ENCODE measurements at places on chromosomes 4 and X.

DNA sequence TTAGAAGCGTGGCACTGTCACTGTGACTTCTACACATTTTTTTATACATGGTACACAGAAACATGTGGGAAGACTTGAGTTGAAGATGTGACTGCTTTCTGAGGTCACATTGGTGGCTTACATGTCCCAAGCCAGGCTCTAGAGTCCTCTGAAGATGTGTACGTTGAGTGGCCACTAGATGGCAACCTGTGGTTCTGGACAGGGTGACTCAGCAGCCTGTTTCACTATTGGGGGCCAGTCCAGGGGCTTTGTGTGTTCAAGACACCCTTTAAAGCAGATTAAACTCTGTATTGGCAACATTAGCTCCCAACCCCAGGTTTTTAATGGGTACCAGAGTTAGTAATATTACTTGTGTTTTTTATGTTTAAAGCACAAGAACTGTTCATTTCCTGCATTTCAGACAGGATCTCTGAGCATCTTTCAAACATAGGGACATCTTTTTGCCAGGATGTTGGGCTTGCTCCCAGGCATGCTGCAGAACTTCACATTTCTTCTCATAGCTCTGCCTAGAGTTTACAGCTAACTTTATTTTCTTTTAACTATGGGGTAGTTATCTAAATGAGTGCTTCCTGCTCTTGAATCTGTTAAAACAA is 53.0 kb downstream of the DCUN1D4 start:
- peak; percentile 86 for DNase-seq

DNA sequence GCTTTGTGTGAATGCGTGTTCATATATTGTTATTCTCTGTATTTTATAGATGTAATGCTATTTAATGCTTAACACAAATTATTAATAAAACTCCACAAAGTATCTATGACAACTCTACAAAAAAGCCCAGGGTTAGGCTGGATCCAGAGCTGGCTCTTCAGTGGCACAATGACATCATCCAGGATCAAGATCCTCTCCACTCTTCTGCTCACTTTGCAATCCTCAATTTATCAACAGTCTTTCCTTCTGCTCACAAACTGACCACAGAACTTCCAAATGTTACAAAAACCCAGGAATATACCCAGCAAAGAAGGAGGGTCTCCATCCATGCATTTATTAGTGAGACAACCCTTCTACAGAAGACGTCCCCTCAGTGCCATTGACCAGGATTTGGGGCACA is 132.3 kb downstream of the HNRNPD start:
- no peak for DNase-seq

GRCh38 chr4:163701916-163702315 is 207.4 kb downstream of the TMA16 start:
- DNase-seq = no peak

DNA sequence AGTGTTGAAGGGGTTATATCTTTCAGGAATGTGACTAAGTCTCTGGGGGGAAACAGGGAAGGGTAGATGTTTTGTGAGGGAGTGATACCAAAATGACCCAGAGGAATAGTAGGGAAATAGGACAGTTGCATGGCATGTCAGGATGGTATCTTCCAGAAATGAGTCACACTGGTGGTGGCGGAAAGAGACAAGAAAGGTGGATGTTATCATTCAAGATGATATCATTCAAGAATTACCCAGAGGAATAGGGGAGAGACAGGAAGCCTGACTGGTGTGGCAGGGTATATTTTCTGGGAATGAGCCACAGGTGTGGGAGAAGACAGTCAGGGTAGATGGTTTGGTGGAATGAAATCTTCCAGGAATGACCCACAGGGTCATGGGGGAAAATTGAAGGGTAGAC is 61.1 kb downstream of the MAOA start:
- DNase-seq = no peak

GRCh38 chrX:16160729-16161128 is 6.6 kb upstream of the MAGEB17 start:
- no peak for DNase-seq

- DNase-seq = no peak
Observed at GRCh38 chr4:62822306-62822705, 1586.9 kb downstream of the TECRL start.

GRCh38 chrX:136585262-136585661 is 53.2 kb downstream of the VGLL1 start:
- no peak for DNase-seq

GRCh38 chr4:25160714-25161592 is 704 bp upstream of the SEPSECS start:
- DNase-seq = no peak

DNA sequence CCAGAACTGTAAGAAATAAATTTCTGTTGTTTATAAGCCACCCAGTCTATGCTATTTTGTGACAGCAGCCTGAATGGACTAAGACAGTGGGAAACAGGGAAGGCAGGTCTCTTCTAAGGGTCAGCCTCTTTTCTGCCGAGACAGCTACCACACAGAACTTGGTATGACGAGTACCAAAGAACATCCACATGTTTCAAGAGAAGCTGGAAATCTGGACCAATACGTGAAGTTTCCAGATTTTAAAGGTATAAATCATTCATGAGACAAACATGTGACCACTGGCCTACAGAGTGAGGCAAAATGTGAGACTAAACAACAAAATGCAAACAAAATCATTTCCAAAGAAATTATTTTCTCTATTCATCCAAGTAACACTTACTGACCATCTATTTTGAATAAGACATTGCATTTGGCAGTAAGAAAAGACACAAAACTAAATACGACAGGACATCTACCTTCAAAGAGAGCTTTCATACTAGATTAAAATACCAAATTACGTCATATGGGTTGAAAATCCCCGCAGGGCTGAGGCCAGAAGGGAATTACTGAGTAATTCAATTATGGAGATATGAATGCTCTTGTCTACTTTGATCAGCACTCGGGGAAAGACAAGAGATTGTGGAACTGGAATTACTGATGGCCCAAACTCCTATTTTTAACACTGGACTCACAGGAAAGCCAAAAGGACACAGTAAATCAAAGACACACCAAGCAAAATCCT is 7.2 kb downstream of the SCARB2 start:
- no peak for DNase-seq

- DNase-seq = no peak
Observed at GRCh38 chr4:140326395-140326993, 47.0 kb upstream of the SCOC start.

DNA sequence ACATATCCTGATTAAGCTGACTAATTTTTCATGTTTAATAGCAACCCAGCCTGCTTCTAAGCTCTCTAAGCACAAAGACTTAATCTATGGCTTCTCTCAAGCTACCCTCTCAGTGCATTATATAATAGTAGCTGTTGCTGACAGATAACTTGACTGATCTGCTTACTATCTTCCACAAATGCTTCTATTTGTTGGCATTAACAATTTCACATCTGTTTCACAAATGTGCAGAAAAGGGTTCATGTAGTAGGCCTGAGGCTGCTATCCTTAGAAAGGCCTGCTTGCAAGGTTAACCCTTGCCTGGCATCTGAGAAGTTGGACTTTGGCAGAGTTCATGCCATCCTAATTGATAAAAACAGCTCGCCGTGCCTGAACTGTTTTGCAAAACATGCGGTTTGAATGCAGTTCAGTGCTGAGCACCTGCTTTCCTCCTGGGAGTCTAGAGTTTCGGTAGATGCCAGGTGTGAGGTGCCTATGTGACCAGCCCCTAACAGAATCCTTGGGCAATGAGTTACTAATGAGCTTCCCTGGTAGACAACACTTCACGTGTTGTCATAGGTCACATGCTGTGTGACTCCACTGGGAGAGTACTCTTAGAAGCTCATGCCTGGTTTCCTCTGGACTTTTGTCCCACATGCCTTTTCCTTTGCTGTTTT is 68.4 kb downstream of the NSG1 start:
- no peak for DNase-seq

GRCh38 chr4:85784348-85784747 is 309.4 kb downstream of the ARHGAP24 start:
- DNase-seq = no peak

DNA sequence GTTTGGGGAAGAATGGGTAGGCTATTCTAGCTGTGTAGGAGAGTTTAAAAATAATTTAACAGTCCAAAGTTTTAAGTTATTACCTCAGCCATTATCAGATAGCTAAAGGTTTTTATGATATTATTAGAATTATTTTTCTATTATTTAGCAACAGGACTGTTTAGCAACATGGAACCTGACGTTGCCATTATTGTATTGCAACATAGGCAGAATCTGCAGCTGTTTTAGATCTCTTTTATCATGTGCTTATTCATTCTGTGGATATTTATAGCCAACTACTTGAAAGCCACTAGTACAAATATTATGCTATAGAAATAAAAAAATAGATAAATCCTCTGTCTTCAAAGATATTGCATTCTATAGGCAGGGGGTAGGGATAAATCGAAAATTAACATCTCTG is 382.0 kb upstream of the TRAM1L1 start:
- no peak for DNase-seq

DNA sequence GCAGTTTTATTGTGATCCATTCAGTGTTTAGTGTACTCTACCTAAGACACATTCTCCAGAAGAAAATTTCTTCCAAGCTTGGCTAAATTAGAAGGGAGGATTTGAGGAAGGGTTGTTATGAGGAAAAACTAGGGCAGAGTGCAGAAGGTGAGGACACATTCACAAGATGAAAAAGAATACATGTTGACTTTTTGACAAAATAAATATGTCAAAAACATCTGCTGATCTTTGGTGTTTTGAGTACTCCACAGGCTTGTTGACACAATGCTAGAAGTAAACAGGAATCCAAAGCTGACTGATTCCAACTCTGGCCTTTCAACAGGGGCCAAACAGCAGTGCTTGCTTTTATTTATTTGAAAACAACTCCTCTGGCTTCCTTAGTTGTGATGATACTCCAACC is 125.8 kb upstream of the SLC7A11 start:
- no peak for DNase-seq

DNA sequence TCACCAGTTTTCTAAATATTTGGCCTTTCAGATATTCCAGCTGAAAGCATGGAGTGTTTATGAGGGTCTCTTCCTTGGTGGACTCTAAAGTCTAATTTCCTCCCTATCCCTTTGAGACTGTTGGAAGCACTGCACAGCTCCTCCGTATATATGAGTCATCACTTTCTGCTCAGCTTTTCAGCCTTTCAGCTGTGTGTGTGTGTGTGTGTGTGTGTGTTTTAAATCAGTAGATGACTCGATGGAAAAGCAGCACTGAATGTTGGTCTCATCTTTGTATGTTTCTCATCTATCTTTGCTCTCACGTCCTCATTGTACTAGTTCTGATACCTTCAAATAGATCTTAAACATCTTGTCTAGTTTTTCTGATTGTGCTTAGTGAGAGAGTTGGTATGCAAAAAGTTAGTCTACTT is 81.6 kb downstream of the ZFX start:
- DNase-seq = no peak

- DNase-seq = no peak
Observed at GRCh38 chrX:49300703-49301102, 2.7 kb upstream of the GAGE10 start.

DNA sequence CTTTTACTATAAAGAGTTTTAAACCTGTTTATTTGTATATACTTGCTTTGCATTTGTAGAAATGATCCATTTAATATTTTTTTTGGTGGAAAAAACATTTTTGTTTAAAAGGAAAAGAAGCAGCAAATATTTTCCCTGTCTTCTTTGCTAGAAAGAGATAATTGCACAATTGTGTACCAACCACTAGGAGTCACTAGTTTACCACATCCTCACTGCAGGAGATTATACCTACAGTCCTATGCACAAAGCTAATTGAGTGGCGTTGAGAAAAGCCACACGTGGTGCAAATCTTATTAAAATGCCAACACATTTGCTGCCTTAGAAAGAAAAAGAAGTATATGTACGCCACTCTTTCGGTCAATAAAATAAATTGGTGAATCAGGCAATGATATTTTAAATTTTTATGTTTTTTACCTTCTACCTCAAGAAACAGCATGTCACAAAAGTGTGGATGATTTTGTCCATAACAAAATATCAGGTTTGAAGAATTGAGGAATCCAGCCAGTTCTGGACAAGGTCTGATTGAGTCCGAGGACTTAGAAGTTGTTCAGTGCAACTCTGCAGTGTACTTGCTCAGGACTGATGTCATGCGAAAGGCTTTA is 102.9 kb downstream of the GRXCR1 start:
- DNase-seq = no peak

DNA sequence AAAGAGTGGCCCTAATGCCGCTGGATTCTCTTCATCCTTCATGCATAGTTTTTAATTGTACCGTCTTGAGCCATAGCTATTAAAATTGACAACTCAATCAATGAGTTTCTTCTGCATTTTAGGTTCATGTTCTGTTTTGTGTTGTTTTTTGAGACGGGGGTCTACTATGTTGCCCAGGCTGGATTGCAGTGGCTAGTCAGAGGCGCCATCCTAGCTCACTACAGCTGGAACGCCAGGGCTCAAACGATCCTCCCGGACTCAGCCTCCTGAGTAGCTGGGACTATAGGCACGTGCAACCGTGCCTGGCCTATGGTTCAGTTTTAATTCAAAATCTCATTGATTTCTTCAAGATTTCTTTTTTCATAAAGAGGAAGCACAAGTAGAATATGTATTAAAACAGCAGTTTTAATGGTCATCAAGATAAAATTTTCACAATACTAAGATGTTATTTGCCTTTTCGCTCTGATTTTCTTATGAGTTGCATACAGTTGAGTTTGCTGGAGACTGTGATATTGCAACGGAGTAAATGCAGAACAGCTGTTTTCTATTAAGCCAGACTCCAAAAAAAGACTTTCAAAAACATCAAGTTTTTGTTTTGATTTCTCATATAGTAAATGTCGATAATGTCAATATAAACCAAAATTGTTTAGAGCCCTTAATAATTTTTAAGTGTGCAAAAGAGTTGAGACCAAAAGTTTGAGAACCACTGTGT is 1.1 kb upstream of the STX18 start:
- no peak for DNase-seq

Measured in ascending aorta (tissue), 2 donors.